ENCODE measurements at places on chromosomes 4 and X.

- DNase-seq, result no peak
Observed at GRCh38 chrX:124736553-124737270, 390.3 kb downstream of the SH2D1A start.

- DNase-seq, result no peak
Observed at GRCh38 chr4:55859711-55860110, 6.3 kb downstream of the EXOC1 start.

GRCh38 chr4:187444061-187444460 is 551.5 kb upstream of the ZFP42 start:
- DNase-seq, result no peak

DNA sequence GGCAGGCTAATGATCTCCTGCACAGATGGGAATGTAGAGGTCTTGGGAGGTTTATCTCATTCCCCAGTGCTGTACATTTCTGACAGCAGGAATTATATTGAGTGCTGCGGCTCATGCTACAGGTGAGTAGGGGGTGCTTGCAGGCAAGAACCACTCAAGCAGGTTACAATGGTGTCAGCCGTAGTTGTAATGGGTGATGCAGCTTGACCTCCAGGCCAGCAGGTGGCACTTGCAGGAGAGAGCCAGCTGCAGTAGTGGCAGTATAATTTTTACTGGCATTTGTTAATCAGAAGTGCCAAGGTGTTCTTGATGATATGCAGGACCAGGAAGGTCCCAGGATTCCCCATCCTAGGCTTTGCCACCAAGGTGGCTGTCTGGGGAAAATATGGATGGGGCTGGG is 759.6 kb upstream of the NDST4 start:
- no peak for DNase-seq

DNA sequence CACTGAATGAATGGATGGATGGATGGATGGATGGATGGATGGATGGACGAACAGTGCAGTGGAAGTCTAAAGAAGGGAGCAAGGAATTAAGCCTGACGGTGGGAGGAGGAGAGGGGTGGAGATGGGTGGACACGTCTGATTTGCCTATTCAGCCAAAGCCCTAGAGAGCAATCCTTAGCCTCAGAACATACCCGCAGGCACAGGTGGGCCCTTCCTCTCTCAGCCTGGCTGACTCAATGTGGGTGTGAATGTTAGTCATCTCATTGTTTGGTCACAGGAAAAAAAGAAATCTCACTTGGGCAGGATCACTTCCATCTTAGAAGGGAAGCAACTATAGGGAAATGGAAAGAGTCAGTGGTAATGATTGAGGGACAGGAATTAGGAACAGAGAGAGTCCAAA is 165.9 kb downstream of the PJA1 start:
- DNase-seq, result no peak

- DNase-seq, result no peak
Observed at GRCh38 chrX:39214387-39215126, 413.3 kb downstream of the MID1IP1 start.

GRCh38 chr4:10100734-10101216 is 15.8 kb downstream of the WDR1 start:
- DNase-seq, result no peak

DNA sequence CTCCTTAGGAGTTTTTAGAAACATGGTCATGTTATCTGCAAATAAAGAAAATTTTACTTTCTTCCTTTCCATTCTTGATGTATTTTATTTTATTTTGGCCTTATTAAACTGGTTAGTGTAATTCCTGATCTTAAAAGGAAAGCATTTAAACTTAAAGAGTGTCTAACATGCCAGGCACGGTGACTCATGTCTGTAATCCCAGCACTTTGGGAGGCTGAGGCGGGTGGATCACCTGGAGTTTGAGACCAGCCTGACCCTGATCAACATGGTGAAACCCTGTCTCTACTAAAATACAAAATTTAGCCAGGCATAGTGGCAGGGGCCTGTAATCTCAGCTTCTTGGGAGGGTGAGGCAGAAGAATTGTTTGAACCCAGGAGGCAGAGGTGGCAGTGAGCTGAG is 281.3 kb downstream of the PTTG2 start:
- DNase-seq, result no peak

- no peak for DNase-seq
Observed at GRCh38 chr4:115648786-115649185, 535.4 kb upstream of the NDST4 start.

DNA sequence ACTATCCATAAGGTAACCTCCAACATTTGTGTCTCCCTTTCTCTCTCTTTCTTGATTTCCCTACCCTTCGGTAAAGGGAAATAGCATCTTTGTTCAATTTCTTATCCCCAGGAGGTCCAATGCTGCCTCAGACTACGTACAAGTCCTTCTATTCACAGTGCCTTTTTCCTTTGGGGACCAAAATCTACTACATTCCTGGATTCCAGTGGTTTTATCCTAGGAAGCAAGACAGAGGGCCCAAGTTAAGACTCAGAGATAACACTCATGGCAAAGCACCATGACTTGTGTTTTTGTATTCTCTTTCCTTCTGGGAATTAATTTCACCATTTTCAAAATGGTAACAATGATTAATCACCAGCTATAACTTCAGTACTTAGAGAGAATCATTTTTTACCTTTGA is 10.6 kb downstream of the G3BP2 start:
- DNase-seq, result no peak

- no peak for DNase-seq
Observed at GRCh38 chrX:97326456-97326855, 442.7 kb downstream of the RPA4 start.

Data from NCI-H2171 treated with DMSO at 0.1 percent for 48 hours (cell line).